ENCODE measurements at places on chromosomes 16 and 17. TPM values are rescaled to one million over a fixed set of nuclear protein-coding genes. Genes with fewer than 3 reads are reported as not detected.

DNA sequence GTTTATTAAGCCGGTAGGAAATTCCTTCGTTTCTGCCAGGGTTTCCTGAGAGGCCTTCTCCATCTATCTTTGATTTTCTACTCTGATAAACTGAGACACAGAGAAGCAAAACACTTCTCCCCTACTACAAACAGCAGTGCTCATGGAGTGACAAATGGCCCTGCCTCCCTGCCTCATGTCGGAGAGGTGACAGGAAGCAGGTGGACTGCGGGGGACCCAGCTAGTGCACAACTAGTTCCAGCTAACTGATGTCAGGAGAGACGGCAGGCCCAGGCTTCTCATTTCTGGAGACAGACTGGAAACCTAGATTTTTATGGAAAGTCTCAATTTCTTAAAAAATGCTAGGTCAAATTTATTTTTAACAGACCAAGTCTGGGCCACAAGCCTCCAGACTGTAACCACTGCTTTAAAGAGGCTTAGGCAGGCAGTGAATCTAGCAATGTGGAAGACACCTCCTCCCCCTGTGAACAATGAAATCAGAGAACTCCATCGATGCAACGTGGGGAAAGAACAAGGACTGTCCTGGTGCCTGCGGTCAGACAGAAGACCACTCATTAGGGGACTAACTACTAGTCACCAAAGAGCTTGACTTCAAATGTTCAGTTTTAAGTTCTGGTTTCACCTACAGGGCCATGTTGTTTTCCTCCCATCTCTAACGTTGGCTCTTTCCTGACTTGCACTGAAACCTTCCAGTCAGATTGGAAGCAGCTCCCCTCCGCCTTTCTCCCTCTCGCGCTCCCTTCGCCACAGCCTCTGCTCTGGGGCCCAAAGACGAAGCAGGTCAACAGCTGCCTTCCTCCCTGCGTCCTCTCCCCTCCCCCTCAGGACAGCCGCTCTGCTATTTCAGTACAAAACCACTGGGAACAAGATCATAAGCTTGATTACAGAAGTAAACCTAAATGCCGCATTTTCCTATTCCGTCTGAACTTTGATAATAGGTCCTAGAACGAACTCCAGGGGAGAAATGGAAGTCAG, 17.6 kb downstream of the GTF3C1 start:
- no peak for DNase-seq

SPN gene
- total RNA-seq, result not detected

SNRNP25 gene
- 30.2 TPM for total RNA-seq

BIRC5 gene
- 370 TPM for total RNA-seq

BCO1 gene
- total RNA-seq, result not detected

TMEM235 gene
- not detected for total RNA-seq

DNA sequence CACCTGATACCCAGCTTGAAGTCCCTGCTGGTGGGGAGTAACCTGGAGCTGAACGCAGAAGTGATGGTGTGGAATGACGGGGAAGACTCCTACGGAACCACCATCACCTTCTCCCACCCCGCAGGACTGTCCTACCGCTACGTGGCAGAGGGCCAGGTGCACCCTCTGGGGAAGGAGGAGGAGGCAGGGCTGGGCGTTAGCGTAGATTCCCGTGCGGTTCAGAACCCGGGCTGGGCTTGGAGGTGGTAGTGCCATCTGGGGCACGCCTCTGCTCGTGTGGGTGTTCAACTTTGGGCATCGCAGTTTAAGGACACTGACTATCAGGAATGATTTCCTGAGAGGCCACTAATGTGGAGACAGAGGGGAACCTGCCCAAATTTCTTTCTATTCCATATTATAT, 18.3 kb downstream of the ITGAX start:
- no peak for DNase-seq

DNA sequence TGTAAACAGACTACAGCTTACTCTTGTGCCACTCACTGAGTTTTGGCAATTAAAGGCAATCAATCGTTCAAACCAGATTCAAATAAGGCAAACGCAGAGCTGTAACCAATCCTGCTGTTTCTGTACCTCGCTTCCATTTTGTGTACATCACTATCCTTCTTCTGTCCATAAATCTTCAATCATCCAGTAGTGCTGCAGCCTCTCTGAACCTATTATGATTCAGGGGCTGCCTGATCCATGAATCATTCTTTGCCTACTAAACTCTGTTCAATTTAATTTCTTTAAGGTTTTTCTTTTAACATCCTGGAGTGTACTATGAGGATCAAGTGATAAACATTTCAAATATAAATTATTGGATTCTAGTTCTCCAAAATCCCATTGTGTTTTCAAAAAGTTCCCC, 93.9 kb downstream of the CEP112 start:
- DNase-seq, result no peak

GRCh38 chr16:73196670-73197069, 148.7 kb upstream of the ZFHX3 start:
- DNase-seq, result peak; percentile 42

DNA sequence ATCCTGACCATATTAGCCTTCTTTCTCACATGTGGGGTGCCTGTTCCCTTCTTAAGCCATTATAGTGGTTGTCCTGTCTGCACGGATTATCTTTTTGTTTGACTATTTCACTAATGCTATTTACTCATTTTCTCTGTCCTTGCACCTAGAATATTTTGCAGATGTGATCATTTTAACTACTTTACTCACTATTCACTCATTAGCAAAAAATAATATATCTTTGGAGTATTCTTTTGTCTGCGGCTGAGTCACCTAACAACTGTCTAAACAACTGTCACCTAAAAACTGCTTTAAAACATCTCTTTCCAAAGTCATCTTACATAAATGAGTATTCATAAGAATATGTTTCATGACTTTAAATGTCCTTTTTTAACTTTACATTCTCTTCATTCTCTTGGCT, 87.4 kb downstream of the KCNJ2 start:
- DNase-seq, result no peak

- no peak for DNase-seq
Observed at GRCh38 chr16:60299241-60299776, 1565.2 kb upstream of the GOT2 start.

SLC9A5 gene
- 1.2 TPM for total RNA-seq

DNA sequence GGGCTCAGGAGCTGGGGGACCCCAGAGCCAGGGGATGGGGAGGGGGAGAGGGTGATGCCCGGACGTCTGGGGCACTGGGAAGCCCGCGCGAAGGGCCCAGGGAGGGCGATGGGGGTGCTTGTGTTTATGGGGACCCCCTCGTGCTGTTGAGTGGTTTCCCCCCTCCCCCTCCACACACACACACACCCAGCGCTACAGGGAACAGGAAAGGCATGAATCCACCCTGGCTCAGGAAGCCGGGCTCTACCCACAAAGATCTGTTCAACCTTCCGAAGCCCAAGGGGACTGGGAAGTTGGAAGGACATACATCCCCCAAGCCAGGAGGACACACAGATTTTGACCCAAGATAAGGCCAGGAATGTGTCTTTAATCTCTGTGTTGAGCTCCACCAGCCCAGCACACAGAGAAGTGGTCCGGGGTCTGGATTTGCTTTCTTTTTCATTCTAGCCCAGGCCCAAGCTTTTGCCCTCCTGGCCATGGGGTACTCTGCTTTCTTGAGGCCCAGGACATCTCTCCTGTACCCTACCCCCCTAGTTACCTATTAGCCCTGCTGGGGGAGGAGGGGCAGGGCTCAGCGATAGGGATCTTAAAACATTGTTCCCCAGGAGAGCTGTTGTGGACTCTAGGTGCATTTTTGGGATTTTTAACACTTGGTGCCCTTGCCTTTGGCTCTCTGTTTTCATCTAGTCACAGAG, 1.2 kb downstream of the UBALD2 start:
- DNase-seq, result no peak

GRCh38 chr16:30136971-30137605, 14.1 kb upstream of the MAPK3 start:
- no peak for DNase-seq

PRSS33 gene
- total RNA-seq, result not detected

DNA sequence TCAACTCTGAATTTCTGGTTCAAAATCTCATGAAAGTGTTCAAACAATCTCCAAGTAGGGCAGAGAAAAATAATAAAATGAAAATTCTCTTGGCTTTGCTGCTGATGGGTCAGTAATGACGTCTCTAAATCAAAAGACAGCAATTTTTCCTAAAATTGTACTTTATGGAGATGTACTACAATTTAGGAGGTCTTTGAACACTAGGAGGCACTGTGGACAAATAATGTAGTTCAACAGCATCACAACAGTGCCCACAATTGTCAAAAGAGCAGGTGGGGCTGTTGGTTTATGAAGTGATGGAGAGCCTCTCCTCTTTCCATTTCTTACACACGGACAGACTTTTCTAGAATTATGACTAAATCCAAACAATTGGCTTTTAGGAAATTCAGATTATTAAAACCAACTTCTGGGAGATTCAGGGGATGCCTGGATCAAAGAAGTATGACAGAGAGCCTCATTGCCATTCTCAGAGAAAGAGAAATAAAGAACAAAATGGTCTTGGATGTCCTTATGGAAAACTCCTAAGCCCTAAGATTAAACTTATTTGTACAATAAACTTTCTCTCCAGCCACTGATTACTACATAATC, 23.8 kb downstream of the EZH1 start:
- no peak for DNase-seq

SHISA9 gene
- 0.03 TPM for total RNA-seq

GRCh38 chr16:81816793-81817210, 37.7 kb downstream of the PLCG2 start:
- no peak for DNase-seq

All from SJSA1 (cell line).